A549 treated with CORT108297 at 1 μM for 4 hours (cell line): ENCODE measurements at places on chromosomes 5 and 9. TPM values are rescaled to one million over a fixed set of nuclear protein-coding genes. Genes with fewer than 3 reads are reported as not detected.

CDO1 gene
- total RNA-seq: 0.08 TPM in 1 of 5 replicates, not detected in the others

LRRTM2 gene
- not detected in 5 replicates for total RNA-seq

CCIN gene
- total RNA-seq: 0.05 TPM in 1 of 5 replicates, not detected in the others

ARHGEF37 gene
- 0.72 to 1.2 TPM (median 0.87 TPM) in 5 replicates for total RNA-seq

MYO10 gene
- 46.5 to 64.2 TPM (median 54.8 TPM) in 5 replicates for total RNA-seq

LCNL1 gene
- 0.03 to 0.06 TPM (median 0.05 TPM) in 4 of 5 replicates, not detected in the other for total RNA-seq

ZSWIM6 gene
- 4.6 to 6.0 TPM (median 5.5 TPM) in 5 replicates for total RNA-seq

RANBP17 gene
- 2.0 to 2.5 TPM (median 2.1 TPM) in 5 replicates for total RNA-seq

SPATA31A5 gene
- not detected in 5 replicates for total RNA-seq

F12 gene
- total RNA-seq: 14.7 to 28.1 TPM (median 25.9 TPM) in 5 replicates

TXNDC15 gene
- total RNA-seq: 45.6 to 56.0 TPM (median 55.7 TPM) in 5 replicates

TMC1 gene
- 0.02 to 0.13 TPM (median 0.07 TPM) in 4 of 5 replicates, not detected in the other for total RNA-seq

FAM200C gene
- 1.9 to 2.6 TPM (median 2.4 TPM) in 5 replicates for total RNA-seq

ADAMTS13 gene
- 0.36 to 0.78 TPM (median 0.76 TPM) in 5 replicates for total RNA-seq

GABRA6 gene
- not detected in 5 replicates for total RNA-seq

NRG2 gene
- 1.7 to 2.4 TPM (median 2.1 TPM) in 5 replicates for total RNA-seq
